ENCODE measurements at places on chromosomes 16 and 17.

GRCh38 chr17:16086957-16087356 lies 87.3 kb downstream of the TTC19 start:
- DNase-seq: no peak

DNA sequence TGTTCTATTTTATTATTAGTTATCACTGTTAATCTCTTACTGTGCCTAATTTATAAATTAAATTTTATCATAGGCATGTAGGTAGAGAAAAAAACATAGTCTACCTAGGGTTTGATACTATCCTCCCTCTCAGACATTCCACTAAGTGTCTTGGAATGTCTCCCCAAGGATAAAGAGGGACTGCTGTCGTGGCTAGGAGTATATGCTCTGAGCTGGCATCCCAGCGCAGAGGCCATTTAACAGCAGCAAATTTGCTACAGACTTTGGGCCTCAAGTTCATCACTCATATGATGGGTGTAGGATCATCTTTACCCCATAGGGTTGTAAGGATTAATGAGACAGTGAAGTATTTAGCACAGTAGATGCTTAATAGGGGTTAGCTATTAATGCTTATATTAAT lies 56.7 kb downstream of the ZFHX3 start:
- no peak for DNase-seq

DNA sequence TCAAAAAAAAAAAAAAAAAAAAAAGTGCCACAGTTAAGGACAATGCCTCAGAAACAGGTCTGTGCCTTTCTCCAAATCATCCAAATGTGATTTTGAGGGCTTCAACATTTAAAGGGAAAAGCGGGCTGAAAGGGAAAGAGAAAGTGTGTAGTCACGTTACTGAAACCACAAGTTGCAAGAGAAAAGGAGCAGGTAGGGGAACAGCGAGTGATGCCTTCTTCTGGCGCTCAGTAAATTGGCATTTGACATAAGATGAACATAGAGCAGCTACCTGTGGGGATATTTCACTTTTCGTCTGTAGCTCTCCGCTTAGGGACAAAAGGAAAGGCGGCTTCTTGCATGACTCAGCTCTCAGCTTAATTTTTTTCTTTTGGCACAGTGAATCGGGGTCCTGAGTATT lies 11.1 kb downstream of the CMTM2 start:
- DNase-seq: no peak

DNA sequence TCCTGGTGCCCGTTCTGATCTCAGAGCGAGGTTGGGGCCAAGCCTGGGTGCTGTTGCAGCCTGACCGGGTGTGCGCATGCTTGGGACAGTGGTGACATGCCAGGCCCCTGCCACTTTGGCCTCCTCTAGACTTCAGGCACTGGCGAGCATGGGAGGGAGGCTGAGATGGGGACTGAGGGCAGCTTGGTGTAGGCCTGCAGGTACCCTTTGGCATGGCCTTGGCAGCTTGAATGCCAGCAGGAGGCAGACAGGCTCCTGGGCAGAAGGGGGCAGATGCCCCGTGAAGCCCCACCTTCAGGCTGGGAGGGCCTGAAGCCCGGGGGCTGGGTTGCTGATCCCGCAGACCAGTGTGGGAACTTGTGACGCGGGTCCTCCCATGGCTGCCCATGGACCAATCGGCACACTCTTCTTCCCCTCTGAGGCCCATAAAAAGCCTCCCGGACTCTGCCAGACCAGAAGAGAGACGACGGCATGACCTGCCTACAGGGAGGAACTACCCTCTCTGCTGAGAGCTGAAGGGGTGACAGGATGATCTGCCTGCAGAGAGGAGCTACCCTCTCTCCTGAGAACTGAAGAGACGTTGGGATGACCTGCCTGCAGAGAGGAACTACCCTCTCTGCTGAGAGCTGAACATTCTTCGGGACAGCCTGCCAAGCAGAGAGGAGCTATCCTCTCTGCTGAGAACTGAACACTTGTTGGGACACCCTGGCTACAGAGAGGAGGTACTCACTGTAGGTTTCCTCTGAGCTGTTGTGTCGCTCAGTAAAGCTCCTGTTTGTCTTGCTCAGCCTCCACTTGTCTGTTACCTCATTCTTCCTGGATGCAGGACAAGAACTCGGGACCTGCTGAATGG lies 17.5 kb downstream of the RHOT1 start:
- no peak for DNase-seq

GRCh38 chr17:48134912-48135480 lies 27.4 kb downstream of the SNX11 start:
- no peak for DNase-seq

GRCh38 chr16:3946604-3947180 lies 66.2 kb upstream of the CREBBP start:
- no peak for DNase-seq

Data from hematopoietic multipotent progenitor cell treated with erythropoietin and hydrocortisone succinate and interleukin-3 and kit ligand, for 8 days (in vitro differentiated cells).